Fibroblast of skin of scalp (primary cell): ENCODE measurements at places on chromosomes 11 and 22.

GRCh38 chr11:80529726-80530125 is 1088.9 kb upstream of the TENM4 start:
- no peak for DNase-seq

GRCh38 chr11:76064192-76064591 is 142.1 kb downstream of the WNT11 start:
- DNase-seq = no peak

DNA sequence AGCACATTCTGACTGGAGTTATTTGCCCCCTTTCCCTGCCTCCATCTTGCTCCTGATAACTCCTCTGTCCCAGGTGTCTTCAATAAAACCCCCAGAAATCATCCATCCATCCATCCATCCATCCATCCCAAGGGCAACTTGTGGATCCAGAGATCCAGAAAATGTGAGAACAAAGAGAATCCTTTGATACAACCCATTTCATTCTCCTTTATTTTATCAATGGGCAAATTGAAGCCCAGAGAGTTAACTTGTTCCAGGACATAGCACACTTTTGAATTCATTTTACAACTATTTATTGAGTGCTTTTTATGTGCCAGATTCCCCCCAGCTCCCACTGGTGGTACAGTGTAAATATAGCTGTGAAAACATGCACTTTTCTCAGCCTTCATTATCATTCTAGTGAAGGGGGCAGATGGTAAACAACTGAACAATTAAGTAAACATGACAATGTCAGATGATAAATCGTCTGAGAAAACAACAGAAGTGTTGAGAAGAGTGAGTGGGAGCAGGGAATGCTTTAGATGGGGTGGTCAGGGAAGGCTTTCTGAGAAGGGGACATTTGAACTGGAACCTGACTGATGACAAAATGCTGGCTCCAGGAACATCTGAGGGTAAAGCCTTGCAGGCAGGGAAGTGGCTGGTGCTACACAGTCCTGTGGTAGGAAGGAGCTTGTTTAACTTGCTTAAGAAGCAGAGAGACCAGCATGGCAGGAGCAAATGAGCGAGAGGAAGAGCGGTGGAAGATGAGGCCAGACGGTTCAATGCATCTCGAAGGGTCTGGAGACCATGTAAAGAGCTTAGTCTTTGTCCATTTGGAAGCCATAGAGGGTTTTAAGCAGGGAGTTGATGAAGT is 80.0 kb upstream of the TIMP3 start:
- DNase-seq = no peak

DNA sequence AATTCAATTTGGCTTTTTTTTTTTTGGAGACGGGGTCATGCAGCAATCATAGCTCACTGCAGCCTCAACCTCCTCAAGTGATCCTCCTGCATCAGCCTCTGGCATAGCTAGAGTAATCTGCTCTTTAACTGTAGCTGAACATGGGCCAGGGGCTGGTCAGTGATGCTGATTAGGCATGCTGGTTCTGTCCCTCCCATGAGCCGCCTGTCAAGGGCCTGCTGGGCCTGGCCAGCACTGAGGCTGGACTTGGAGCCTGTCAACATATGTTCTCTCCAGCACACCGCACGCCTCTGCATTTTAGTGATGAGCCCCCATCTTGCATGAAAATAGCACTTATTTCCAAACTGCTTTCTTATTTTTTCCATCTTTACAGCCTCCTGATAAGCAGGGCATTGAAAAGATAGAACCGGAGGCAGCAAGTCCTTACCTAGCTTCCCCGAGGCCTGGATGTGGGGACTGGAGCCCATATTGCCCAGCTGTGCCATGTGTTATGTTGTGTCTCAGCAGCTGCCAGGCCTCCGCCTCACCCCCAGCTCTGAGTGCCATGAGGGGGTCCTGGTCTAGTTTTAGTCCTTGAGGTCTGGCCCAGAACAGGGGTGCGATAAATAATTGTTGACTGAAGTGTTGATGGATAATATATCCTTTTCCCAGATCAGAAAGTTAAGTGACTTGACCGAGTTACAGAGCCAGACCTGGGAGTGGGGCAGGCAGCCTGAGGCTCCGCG is 80.0 kb downstream of the CTTN start:
- DNase-seq = no peak

GRCh38 chr11:9071692-9072091 is 19.7 kb downstream of the SCUBE2 start:
- no peak for DNase-seq

DNA sequence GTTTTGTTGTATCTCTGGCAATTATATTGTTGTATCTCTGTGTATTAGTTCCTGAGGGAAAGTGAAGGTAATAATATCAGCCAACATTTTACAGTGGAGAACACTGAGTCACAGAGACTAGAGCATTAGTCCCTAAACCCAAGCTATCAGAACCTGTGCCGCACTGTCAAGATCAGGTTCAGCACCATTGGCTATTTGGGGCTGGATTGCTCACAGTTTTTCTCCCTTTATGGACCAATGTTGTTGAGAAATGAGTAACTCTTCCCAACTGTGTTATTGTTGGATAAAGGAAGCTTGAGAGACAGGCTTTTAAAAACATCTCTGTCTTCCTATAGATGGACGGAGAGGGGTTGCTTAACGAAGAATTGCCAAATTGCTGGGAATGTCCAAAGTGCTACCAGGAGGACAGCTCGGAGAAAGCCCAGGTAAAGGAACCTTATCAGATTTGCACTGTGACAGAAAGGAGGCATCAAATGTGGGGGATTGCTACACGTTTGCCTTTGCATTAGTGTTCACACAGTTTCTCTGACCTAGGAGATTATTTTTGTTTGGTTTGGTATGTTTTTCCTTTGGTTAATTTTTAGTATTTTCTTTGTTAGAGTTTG is 18.2 kb upstream of the GRK2 start:
- DNase-seq = no peak

DNA sequence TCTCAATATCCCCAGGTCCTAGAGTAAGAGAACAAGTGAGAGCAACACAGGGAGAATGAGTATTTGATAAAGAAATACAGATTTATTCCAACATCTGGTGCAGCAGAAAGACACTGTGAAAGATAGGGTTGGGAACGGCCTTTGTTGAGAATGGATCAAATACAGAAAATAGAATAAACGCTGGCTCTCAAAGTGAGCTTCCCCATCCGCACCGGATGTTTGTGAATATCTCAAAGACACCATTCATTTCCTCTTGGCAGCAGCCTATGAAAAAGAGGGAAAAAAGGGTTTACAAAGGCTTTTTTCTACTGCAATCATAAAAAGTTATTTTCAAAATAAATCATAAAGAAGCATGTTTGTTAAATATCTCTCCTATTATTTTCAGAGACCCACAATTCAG is 279.3 kb downstream of the CASP12 start:
- DNase-seq = no peak

GRCh38 chr22:40025856-40026255 is 31.1 kb downstream of the FAM83F start:
- DNase-seq = no peak

GRCh38 chr11:36622431-36623136 is 24.5 kb upstream of the RAG2 start:
- DNase-seq = peak; percentile 51

- DNase-seq = no peak
Observed at GRCh38 chr11:72543849-72544542, 109.7 kb upstream of the CLPB start.

- peak; percentile 31 for DNase-seq
Observed at GRCh38 chr11:78161962-78162371, 22.5 kb upstream of the ALG8 start.

DNA sequence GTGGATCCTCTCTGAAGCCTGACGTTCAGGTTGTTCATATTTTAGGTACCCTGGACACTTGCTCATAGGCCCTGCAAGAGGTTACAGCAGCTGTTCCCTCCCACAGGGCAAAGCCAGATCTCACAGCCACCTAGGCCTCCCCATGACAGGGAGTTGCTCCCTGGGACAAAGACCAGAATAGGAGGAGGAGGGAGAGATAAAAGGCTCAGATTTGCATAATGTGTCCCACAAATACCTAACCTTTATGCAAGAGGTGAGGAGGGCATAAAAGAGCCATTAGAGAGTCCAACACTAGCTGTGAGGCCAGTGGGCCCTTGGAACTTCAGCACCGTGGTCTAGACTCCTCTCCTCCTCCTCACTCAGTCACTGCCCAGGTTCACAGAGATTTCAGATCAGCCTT is 33.8 kb downstream of the ZNF280B start:
- DNase-seq = no peak

DNA sequence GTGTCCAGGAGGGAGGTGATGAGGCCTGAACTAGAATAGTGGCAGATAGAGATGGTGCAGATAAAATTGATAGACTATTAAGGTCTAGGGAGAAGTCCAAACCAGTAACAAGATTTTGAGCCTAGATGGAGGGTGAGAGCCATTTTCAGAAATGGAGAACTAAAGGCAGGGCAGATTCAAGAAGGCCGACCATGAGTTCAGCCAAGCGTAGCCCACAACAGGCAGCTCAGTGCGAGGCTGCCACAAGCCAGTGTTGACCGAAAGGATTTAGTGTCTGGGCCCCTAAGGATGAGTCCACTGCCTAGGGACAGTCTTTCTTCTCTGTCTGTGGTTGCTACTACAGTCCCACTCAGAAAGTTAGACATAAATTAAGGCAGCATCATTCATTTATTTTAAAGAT is 51.7 kb downstream of the PPP2R1B start:
- DNase-seq = no peak

DNA sequence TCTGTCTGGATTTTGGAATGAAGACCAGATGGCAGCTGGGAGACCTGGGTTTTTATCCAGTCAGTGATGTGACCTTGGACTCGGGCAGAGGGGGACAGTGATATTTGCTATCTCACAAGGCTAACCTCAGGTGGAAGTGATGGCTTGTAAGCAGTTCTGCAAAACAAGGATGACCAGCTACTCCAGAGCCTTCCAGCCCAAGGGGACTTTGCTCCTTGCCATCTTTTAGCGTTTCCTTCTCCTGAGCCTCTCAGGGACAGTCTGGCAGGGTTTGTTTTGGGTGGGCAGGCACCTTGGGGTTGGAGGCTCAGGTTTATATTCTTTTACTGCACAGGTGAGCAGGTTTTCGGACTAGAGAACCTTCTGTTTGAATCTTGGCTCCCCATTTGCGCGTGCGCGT is 9.5 kb upstream of the OSBP2 start:
- DNase-seq = no peak

- DNase-seq = peak; percentile 57
Observed at GRCh38 chr11:131504199-131504949, 134.0 kb downstream of the NTM start.

DNA sequence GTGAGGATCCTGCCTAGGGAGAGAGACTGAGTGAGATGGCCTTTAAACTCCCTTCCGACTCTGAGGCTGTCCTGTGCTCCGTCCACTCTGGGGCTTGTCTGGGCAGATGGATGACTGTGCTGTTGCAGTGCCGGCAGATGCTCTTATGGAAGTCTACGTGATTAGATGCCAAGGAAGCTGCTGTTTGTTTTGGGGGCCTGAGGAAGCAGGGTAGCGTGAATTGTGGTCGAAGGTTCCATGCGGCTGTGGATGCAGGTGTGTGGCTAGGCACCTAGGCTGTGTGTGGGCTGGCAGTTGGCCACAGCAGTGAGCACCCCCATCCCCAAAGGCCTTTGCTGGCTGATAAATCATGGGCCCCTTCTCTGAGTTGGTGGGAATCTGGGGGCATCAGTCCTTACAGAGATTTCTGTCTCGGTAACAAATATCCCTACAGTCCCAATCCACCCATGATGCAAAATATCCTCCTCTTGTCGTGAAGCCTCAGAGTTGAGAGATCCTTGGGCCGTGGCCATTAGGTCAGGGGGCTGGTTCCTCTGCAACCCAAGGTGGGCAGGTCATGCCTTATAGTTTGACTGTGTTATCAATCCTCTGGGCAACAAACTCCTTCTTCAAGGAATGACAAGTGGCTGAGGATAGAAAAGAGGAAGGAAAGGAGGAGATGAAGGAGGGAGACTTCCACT is 31.2 kb downstream of the AMPD3 start:
- DNase-seq = no peak

GRCh38 chr11:35389897-35390465 is 29.4 kb downstream of the SLC1A2 start:
- no peak for DNase-seq

GRCh38 chr11:93728792-93729128 is 12.5 kb downstream of the TAF1D start:
- DNase-seq = no peak

DNA sequence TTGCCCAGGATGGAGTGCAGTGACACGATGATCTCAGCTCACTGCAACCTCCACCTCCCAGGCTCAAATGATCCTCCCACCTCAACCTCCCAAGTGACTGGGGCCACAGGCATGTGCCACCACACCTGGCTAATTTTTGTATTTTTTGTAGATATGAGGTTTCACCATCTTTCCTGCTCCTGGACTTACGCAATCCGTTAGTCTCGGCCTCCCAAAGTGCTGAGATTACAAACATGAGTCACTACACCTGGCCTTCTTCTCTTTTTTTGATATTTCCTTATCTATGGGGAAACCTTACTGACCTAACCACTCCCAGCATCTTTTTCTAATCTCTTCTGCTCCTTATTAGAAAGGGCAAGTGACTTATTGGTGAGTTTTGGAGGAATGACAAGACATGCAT is 121.7 kb upstream of the CHORDC1 start:
- DNase-seq = no peak

- no peak for DNase-seq
Observed at GRCh38 chr22:42286205-42286604, 15.8 kb upstream of the TCF20 start.

DNA sequence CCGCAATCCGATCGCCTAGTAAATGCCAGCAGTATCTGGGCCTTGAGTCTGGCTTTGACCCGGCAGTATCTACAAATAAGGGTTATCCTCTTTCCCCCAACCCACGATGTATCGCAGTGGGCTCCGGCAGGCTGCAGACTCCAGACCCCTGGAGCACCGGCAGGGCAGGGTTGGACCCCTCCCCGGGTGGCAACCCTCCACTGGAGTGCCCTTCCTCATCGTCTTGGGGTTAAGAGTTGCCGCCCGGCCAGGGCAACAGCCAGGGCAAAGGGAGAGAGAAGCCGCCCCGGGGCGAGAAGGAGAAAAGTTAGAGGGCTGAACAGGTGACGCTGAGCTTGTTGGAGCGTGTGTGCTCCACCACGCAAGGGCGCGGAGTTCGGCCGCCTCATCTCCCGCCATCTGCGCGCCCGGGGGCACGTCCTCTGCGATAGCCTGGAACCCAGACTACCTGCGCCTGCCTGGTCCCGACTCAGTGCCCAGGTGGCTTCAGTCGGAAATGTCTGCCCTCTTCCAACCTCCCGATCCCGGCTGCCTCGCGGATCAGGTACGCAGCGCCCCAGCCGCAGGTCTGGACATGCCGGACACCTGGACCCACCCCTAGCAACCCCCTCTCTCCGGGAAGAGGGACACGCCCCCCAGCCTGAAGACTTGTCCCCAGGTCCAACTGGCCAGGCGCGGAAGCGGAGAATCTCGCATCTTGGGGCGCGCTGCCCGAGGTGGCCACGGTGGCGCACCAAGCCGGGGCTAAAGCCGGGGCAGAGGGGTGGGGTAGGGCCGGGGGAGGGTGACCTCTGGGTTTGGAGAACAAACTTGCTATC is 1.2 kb downstream of the DSCAML1 start:
- no peak for DNase-seq

DNA sequence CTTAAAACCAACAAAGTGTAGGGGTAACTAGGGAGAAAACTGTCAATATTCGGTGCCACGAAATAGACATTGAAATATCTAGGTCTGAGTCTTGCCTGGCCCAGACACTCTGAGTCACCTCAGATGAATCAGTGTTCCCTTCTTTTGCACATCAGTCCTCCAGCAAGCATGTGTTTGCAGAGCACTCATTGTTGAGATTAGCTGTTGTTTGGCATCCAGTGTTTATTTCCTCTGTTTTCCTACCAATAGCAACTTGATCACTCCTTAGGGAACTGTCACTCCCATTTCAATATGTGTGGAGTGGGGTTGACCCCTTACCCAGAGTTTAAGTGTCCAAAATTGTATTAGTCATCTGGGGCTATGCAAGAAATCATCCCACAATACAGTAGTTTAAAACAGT is 4.7 kb upstream of the ASCC2 start:
- peak; percentile 74 for DNase-seq
